ENCODE measurements at places on chromosomes 3 and 15. TPM values are rescaled to one million over a fixed set of nuclear protein-coding genes. Genes with fewer than 3 reads are reported as not detected.

DNA sequence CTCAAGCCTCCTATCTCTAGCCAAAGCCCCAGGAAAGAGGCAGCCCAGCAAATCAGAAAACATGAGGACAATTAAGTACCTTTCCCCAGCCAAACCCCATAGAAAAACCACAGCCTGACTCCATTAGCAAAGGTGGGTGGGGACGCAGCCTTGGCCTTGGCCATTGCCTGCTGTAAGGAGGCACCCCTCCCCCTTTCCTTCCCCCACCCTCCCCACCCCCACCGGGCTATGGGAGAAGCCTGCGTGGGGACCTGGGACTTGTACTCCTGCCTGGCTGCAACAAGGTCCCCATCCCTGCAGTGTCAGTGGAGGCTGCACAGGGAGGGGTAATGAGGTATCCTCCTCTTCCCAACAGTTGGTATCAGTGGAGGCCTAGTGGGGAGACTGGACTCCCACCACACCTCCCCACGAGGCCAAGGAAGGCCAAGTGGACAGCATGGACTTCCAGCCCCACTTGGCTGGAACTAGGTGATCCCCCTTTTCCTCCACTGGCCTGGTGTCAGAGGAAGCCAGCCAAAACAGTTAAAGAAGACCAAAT lies 20.5 kb downstream of the PRR23E start:
- DNase-seq: no peak

GRCh38 chr3:115982629-115983028 lies 359.3 kb downstream of the GAP43 start:
- DNase-seq: no peak

Gene SLC27A2
- polyA plus RNA-seq: 52.8 TPM

Gene IL17RD
- polyA plus RNA-seq: 55.6 TPM

Gene PLSCR2
- polyA plus RNA-seq: 0.57 TPM

DNA sequence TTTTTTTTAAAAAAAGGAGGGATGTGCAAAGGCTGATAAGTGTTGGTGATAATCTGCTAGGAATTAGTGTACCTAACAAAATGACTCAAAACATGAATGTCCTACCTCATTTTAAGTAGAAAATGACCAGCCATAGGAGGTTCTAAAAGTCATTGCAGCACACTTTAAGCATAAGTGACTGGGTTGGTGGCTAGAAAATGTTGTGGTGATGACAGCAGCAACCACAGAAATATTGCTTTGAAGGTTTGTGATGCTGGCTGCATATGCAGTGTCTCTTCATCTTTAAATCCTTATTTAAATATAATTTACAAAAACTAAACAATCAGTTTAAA lies 55.2 kb downstream of the CMSS1 start:
- DNase-seq: no peak

GRCh38 chr3:65401359-65402305 lies 637.1 kb downstream of the MAGI1 start:
- DNase-seq: no peak

GRCh38 chr3:70982284-70982683 lies 601.2 kb downstream of the FOXP1 start:
- DNase-seq: no peak

Gene HHLA2
- polyA plus RNA-seq: 13.5 TPM

Gene KCNH8
- 0.89 TPM for polyA plus RNA-seq

Gene GOLGA8A
- 237 TPM for polyA plus RNA-seq

Gene RBP2
- 0.25 TPM for polyA plus RNA-seq

DNA sequence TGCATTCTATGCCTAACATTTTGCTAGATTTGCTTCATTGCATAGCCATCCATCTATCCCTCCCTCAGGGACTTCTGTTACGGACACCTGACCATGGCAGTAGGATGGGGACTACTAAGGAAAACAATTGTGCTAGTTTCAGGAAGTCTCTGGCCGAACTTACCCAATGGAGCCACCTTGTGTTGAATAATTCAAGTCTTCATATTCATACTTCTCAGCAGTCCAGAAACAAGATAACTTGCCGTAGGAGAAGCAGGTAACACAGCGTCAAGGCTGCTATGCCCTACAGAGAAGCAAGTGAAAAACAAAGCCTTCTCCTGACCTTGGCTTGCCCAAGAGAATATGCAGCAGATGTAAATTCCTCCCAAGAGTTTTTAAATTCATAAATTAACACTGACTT lies 685.3 kb downstream of the GRM7 start:
- peak; percentile 25 for DNase-seq

GRCh38 chr3:93910097-93910496 lies 63.6 kb downstream of the PROS1 start:
- DNase-seq: no peak

Gene IL20RB
- polyA plus RNA-seq: 0.54 TPM

Gene ROPN1B
- polyA plus RNA-seq: 0.24 TPM

Gene FAM107A
- 7.4 TPM for polyA plus RNA-seq

Gene LRRC57
- polyA plus RNA-seq: 23.1 TPM

Gene SPTBN5
- polyA plus RNA-seq: 2.2 TPM
